ENCODE measurements at places on chromosomes 13 and 19.

DNA sequence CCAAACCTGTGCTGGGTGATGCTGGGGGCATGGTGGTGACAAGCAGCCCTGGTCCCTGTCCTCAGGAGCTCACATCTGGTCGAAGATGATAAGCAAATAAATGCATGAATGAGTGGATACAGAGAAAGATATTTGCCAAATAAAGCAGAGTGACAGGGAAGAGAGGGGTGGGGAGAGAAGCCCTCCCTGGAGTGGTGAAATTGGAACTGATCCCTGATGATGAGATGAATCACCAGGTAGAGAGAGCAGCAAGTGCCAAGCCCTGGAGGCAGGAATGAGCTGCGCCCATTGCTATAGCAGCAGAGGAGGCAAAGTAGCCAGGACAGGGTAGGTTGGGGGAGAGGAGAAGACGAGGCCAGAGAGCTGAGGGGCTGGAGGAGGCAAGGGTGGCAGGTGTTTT is 13.7 kb downstream of the FXYD5 start:
- DNase-seq: no peak

GRCh38 chr13:89930861-89931260 is 1416.6 kb upstream of the MIR17HG start:
- no peak for DNase-seq

DNA sequence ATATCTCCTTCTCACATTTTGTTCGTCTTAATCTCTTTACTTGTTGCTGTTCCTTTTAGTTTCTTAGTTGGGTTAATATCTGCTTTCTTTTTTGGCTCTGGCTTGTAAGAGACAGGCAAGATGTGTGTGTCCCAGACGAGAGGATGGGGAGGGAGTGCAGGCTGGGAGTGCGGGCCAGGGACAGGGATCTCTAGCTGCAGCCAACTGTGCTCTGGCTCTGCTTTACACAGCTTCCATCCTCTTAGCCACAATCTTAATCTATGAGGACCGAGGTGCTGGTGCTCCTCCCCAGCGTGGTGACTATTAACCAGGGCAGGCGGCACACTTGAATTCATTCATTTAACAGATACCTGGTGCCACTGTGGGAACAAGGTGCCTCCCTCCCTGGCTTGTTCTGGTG is 70.9 kb upstream of the WASF3 start:
- no peak for DNase-seq

DNA sequence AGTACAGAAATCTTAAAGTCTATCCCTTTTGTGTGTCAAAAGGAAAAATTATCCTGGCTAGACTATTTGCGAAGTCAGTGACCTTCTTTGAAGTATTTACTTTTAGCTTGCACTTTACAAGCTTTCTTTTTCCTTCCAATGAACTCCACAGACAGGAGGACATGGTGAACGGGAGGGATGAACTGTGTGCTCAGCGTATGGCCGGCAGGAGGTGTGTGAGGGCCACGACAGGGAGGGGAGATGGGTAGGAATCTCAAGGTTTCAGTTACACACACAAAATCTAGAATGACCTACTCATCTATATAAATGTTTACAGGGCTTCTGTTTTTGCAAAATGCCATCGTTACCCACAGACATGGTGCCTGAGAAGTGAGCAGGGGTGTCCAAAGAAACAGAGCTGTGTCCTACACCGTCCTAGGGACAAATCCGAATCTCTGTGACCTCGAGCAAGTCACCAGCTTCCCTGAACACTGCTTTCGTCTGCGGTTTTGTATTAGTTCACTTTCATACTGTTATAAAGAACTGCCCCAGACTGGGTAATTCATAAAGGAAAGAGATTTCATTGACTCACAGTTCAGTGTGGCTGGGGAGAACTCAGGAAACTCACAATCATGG is 537.2 kb downstream of the LIG4 start:
- DNase-seq: no peak

Measured in mucosa of descending colon (tissue), 3 donors.